ENCODE measurements at places on chromosomes 1 and 21.

- no peak for DNase-seq
Measured at GRCh38 chr1:99614728-99615127, 31.2 kb upstream of the PALMD start.

DNA sequence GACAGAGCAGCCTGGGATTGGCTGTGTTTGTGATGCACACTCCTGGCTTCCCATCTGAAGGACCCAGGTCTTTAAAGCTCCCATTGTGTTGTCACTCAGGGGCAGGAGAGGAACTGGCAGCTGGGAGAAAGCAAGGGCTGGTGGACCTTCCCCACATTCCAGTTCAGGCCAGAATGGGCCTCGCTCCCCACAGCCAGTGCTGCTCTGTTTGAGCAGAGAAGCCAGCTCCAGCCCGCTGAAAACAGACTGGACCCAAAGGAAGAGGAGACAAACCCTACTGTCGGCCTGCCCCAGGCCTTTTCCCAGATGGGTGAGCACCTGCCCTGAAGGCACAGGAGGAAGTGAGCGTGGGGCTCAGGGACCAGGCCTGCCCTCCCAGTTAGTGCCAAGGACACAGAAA, 499.4 kb downstream of the NPHP4 start:
- DNase-seq, result no peak

DNA sequence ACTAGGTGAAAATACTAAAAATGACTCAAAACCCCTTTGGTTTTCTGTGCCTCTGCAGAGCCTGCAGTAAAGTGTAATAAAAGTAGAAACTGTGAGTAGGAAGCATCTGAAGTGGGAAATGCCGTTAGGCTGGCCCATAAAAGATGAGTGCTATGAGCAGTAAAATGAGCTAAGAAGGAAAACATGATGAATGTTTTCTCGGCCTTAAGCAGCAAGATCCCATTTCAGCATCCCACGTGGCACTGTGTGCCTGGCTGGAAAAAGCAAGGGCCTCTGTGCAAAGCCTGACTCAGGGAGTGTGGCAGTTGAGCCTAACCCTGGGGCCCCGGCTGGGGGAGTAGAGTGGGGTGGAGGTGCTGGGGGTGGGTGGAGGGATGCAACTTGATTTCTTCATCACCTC, 109.5 kb downstream of the TBX15 start:
- no peak for DNase-seq

- no peak for DNase-seq
Measured at GRCh38 chr21:42437786-42438185, 34.1 kb downstream of the UBASH3A start.

DNA sequence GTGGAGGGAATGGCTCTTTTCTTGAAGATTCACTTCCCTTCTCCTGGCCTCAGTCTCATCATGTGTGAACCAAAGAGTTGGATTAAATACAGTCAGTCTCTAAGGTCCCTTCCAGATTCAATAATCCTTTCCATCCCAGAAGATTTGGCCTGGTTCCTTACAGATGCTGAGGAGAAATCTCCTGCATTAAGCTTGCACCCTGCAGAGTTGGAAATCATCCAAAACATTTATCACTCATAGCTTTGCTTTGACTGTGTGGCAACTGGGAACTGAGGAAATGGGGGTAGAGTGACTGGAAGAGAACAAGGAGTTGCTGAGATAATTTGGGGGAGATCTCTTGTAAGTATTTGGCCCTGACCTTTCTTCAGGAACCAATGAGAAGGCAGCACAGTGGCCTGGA, 220.5 kb upstream of the SGIP1 start:
- no peak for DNase-seq

DNA sequence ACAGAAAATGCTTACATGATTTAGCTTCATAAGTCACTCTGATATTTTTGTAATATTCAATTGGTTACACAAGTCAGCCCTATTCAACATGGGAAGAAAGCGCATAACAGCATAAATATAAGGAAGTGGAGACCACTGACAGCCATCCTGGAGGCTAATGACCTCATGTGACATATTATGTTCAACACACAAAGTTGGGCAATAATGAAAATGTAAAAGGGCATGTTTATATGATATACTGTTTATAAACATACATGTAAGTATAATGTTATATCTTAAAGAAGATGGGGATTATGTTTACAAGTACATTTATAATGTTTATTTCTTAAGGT, 30.2 kb downstream of the EVI5 start:
- DNase-seq, result no peak

DNA sequence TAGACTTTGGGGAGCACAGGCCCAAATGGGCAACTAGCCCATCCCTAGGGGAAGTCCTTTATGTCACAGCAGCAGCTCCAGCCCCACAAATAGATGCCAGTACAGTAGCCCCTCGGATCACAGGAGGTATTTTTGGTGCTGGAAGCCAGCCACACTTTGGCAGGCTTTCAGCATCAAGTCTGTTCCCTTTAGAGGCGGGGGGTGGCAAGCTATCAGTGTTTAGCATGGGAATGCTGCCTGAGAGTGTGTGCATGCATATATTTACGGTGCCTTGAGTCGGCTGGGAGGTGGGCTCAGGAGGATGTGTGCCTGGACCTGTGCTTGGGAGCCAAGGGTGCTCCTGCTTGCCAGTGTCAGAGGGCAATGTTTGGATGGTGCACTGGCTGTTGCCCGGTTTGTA, 3.5 kb upstream of the PLXNA2 start:
- DNase-seq, result no peak

DNA sequence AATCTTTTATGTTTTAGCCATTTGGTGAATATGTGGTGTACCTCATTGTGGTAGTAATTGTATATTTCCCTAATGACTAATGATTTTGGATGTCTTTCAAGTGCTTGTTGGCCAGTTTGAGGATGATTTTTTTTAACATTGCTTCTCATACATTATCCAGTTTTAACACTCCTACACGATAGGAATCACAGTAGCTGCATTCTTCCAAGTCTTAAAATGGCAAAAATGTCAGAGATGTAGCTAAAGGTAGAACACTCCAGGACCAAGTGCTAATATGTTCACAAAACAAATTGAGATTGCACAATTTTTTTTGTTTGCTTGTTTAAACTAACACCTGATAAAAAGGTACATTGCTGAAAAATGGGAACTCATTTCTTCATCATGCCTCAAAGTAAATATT, 11.7 kb downstream of the USP25 start:
- no peak for DNase-seq

- peak; percentile 49 for DNase-seq
Measured at GRCh38 chr1:150615346-150616201, 13.8 kb downstream of the ENSA start.

GRCh38 chr1:15245593-15246360, 1.2 kb upstream of the FHAD1 start:
- DNase-seq, result no peak

DNA sequence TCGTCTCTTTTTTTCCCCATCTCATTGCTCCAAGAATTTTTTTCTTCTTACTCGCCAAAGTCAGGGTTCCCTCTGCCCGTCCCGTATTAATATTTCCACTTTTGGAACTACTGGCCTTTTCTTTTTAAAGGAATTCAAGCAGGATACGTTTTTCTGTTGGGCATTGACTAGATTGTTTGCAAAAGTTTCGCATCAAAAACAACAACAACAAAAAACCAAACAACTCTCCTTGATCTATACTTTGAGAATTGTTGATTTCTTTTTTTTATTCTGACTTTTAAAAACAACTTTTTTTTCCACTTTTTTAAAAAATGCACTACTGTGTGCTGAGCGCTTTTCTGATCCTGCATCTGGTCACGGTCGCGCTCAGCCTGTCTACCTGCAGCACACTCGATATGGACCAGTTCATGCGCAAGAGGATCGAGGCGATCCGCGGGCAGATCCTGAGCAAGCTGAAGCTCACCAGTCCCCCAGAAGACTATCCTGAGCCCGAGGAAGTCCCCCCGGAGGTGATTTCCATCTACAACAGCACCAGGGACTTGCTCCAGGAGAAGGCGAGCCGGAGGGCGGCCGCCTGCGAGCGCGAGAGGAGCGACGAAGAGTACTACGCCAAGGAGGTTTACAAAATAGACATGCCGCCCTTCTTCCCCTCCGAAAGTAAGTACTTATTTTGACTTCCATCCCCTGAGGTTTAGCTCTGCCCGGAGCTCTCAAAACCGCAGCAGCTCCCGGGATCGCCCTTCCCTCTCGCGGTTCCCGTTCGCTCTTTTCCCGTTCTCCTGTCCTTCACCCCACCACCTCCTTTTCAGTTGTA, 1.5 kb downstream of the TGFB2 start:
- no peak for DNase-seq

DNA sequence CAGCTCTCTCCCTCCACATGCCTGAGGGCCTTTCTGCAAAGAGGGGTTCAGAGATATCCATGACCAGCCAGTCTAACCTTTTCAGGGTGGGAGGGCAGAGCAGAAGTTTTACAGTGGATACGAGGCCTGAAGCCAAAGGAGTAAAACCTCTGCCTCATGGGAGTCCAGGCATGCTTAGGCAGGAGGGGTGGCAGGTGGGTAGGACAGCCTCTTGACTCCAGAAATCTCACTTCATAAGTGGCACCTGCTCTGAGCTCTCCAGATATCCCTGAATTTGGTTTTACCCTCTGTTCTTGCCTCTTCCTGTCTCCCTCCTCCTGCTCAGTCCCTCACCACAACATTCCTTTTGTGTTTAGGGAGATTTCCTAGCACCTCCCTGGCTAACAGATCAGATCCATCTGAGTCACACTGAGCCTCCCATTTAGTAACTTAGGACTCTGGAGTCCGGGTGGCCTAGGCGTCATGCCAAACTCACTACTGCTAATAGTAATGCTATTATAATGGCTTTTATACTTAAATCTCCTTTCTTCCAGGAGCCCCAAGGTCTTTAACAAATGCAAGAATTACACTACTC, 201.0 kb downstream of the HS2ST1 start:
- DNase-seq, result no peak

- DNase-seq, result no peak
Measured at GRCh38 chr1:198268784-198269645, 112.2 kb downstream of the NEK7 start.

GRCh38 chr1:46983830-46984586, 39.5 kb upstream of the CYP4X1 start:
- no peak for DNase-seq

GRCh38 chr21:44916965-44917364, 3.7 kb downstream of the ITGB2 start:
- no peak for DNase-seq

DNA sequence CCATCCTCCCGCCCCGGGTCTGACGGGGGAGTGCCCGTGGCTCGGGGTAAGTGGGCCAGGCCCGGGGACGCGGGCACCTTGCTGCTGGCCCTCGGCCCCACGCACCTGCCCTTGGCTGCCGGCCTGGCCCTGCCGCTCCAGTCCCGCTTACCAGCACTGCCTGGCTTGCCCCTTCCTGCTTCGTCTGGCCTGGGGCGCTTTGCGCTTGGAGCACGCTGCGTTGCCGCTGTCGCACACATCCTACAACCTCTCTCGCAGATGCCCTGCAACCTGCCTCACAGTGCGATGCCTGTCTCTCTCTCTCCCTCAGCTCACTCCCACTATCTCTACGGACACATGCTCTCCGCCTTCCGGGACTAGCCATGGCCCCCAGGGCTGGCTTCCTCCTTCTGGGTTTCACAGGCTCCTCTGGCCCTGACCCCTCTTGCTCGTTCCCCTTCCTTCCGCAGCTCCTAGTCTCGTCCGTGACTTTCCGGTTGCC, 9.7 kb downstream of the MYOG start:
- DNase-seq, result no peak

DNA sequence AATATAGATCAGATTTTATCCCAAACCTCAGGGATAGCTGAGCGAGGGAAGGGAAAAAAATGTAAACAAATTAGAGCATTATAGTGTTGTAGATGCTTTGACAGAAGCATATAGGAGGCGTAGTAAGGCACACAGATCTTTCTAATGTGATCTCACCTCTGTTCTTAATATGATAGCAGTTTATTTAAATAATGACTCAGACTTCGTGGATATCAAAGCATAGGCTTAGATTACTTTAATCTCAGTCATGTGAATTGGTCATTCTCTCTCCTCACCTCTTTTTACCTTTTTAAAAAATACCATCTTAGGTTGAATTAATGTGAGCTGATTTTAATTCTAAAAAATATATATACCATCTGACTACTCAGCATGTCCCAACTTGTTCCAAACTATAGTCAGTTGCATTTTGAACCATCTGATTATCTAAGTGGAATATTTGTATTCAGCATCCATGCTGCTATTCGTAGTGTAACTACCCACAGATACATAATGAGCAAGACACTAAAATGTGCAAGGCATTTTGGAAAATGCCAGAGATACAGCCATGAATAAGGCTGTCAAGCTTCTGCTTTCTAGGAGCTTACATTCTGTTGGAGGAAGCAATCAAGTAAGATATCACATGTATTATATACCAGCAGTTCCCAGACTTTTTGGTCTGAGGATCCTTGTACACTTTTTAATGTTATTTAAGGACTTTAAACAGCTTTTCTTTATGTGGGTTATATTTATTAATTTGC, 76.7 kb downstream of the OSBPL9 start:
- DNase-seq, result no peak

DNA sequence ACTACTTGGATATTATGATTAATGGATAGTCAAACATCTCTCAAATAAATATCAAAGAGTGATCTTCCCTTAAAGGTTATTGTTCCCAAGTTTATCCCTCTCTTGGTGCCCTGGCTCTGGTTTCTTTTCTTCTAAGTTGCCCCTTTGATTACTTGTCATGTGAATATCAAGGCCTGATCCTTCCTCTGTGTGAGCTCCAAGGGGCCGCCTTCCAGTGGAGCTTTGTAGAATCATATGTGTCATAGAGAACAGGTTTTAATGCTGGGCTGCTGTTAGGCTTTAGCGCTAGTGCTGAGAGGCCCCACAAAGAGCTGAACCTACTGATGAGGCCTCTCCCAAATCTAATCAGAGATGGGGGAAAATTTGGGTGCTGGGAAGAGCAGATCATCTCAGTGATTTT, 25.5 kb downstream of the UCK2 start:
- no peak for DNase-seq

DNA sequence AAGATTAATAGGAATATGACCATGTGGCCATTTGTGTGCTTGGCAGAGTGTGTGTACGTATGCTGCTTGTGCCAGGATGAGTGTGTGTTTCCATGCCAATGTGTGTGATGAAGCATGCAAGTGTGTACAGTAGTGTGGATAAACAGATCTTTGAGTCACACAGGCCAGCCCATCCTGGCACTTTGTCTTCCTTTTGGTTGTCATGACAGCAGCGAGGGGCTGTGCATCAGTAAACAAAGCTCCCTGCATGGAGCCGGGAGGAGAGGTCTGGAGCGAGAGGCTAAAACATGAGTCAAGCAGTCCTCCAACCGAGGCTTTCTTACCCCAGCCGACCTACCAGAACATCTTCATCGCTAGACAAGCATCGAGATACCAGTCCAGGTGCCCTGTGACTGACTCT, 221.2 kb downstream of the CACNA1E start:
- no peak for DNase-seq

- no peak for DNase-seq
Measured at GRCh38 chr1:197806718-197807117, 31.4 kb upstream of the DENND1B start.

DNA sequence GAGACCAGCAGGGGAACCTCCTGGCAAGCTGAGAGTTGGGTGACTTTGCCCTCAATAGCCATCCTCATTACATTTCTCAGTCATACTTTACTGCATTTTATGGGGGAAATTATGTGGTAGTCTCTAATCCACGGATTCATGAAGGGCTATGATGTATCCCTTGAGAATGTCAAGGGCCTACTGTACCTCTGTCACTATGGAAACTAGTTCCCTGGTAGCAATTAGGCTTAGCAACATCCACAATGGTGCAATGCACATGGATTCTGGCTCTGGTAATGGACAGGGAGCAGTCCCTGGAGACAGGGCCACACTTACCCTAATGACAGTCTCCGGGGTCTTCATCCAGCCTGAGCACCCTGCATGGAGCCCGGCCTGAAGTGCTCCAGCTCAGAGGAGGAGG, 26.5 kb downstream of the LRRN2 start:
- DNase-seq, result no peak

- DNase-seq, result no peak
Measured at GRCh38 chr1:168340781-168341482, 60.3 kb downstream of the TBX19 start.
